ENCODE measurements at places on chromosomes 4 and X.

DNA sequence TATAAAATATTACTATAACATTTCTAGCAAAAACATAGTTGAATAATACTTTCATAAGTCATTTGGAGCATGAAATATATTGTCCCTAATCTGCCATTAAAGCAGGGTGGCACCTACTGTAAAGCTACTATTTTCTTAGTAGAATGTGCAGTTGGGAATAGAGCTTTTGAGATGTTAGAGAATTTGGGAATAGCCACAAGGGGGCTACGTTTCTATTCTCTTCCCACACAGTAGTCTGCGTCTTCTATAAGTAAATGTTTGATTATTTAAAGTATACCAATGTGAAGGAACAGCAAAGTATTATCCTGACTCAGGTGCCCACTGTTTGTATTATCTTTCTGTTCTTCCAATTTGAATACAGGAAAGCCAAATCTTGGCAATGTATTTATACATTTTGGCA lies 323.2 kb upstream of the GIMD1 start:
- no peak overlapping the region for H3K27ac ChIP-seq
- no peak for DNase-seq
- no peaks in the 10 kb centered on the region for H3K36me3 ChIP-seq
- H3K4me3 ChIP-seq: no peak overlapping the region
- H3K4me1 ChIP-seq: no peaks in the 10 kb centered on the region

DNA sequence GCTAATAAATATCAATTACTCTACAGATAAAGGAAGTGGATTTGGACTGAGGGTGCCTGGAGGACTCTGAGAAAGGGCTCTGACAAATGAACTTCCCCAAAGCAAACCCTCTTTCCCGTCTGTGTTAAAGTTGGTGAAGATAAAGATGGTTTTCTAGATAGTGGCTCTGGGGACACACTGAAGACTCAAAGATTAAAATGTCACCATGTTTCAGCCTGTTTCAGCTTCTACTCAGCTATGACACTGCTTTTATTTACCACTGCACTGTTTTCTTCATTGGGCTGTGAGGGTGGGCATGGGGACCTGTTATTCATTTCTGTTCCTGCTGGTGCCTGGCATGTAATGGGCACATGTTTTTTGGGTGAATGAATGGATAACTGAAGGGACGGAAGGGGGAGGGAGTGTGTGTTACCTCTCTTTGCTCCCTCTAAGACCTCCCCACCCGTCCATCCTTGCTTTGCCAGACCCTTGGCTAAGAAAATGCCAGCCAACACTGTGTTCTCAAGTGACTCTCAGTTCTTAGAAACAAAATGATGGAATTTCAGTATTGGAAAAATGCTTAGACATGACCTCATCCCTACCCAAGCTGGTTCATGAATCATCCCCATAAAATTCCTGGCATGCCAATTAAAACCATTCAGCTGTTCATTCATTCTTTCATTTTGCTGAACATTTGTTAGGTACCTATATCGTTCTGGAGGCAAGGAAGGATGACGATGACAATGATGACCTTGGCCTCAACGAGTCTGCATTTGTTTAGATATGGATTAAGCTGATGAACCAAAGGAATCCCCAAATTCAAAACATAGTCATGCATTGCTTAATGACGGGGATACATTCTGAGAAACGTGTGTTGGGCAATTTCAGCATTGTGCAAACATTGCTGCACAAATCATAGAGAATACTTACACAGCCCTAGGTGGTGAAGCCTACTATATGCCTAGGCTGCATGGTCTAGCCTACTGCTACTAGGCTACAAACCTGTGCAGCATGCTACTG lies 13.4 kb upstream of the STK32B start:
- no peaks in the 10 kb centered on the region for H3K27me3 ChIP-seq
- no peak overlapping the region for H3K27ac ChIP-seq
- H3K4me1 ChIP-seq: peaks cover 11% of the 10 kb centered on the region
- no peaks in the 10 kb centered on the region for H3K36me3 ChIP-seq
- H3K4me3 ChIP-seq: no peak overlapping the region

DNA sequence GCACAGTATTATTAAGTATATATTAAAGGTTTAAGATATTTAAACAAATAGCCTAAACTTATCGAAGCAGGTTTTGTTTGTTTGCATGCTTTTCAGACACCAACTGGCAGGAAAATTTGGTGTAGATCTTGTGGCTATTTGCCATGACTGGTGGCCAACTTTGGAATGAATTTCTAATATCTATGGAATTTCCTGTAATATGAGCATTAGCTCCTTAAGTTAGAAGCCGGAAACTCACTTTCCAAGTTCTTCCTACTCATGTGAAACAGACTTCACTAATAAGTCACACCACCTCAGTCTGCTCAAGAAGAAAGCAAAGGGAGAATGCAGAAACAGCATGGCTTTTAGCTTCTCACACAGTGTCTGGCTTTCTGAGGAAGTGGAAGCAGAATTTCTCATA lies 563.9 kb downstream of the GRXCR1 start:
- no peak overlapping the region for H3K27ac ChIP-seq
- no peak for DNase-seq
- H3K36me3 ChIP-seq: no peaks in the 10 kb centered on the region
- no peak overlapping the region for H3K4me3 ChIP-seq
- H3K27me3 ChIP-seq: no peaks in the 10 kb centered on the region
- H3K4me1 ChIP-seq: no peaks in the 10 kb centered on the region

- H3K27ac ChIP-seq: no peak overlapping the region
- no peaks in the 10 kb centered on the region for H3K27me3 ChIP-seq
- no peak overlapping the region for H3K4me3 ChIP-seq
- peaks cover 8% of the 10 kb centered on the region for H3K4me1 ChIP-seq
- H3K36me3 ChIP-seq: no peaks in the 10 kb centered on the region
Observed at GRCh38 chr4:186840771-186841301, 117.2 kb upstream of the FAT1 start.

DNA sequence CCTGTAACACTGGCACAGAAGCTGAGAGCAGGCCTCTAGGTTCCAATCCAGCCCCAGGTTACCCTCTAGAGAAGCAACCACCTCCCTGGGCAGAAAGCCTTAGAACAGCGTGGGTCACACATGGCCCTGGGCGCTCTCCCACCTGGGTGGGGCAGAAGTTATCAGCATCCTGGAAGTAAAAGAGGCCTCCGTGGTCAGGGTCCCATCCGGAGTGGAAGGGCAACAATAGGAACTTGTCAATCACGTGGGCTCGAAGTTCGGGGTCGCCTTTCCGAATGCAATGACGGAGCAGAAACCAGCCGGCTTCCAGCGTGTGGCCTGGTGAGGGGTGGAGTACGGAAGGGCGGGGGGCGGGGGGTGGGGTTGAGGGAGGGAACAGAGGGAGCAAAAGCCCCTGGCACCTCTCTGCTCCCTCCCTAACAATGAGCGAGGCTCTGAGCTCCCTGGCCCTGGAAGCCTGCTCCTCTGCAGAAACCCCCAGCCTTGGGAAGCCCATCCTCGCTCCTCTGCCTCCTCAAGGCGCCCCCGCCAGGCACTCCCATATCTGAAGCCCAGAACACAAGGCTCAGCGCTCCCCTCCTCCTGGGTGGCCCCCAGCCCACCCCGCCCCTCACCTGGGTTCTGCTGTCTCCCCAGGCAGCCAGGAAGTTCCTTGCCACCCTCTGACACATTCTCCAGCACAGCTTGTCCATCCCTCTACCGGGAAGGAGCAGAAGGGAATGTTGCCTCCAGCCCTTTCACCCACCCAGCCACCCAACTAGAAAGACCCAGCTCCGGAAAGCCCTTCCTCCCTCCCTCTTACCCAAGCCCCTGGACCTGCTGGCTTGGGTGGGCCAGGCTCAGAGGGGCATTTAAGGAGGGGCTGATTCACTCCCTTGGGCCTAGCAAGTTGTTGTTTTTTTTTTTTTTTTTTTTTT lies 2.8 kb downstream of the RENBP start:
- H3K4me3 ChIP-seq: no peak overlapping the region
- no peak overlapping the region for H3K27ac ChIP-seq
- no peaks in the 10 kb centered on the region for H3K36me3 ChIP-seq
- H3K4me1 ChIP-seq: no peaks in the 10 kb centered on the region
- H3K27me3 ChIP-seq: no peaks in the 10 kb centered on the region

GRCh38 chr4:182938205-182938645 lies 21.0 kb upstream of the DCTD start:
- H3K4me3 ChIP-seq: no peak overlapping the region
- DNase-seq: peak; percentile 61
- H3K27ac ChIP-seq: no peak overlapping the region
- H3K27me3 ChIP-seq: no peaks in the 10 kb centered on the region

- DNase-seq: no peak
- H3K27ac ChIP-seq: no peak overlapping the region
- H3K36me3 ChIP-seq: no peaks in the 10 kb centered on the region
Observed at GRCh38 chrX:41512394-41512793, 65.3 kb downstream of the NYX start.

DNA sequence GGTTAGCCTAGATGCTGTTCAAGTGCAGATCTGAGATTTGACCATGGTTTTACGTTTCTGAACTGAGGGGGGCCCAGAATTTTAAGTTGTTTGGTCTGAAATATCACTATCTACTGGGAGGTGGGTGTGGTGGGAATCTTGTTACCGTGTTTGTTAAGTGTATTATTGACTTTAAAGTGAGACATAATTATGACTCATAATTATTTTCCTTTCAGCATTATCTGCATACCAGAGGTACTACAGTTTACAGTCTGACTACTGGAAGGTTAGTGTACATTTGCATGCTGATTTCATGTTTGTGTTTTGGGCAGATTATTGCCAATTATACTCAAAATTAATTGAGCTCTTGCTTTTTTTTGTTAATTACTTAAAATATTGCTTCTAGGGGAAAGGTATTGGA lies 101.5 kb downstream of the KDM6A start:
- no peaks in the 10 kb centered on the region for H3K4me1 ChIP-seq
- peaks cover 16% of the 10 kb centered on the region for H3K36me3 ChIP-seq
- no peaks in the 10 kb centered on the region for H3K27me3 ChIP-seq
- DNase-seq: no peak
- H3K27ac ChIP-seq: no peak overlapping the region

- no peaks in the 10 kb centered on the region for H3K27me3 ChIP-seq
- peaks cover 42% of the 10 kb centered on the region for H3K4me1 ChIP-seq
- peak overlapping the region; percentile 79 for H3K4me3 ChIP-seq
- DNase-seq: peak; percentile 59
Observed at GRCh38 chr4:185205697-185206342, 2.0 kb upstream of the CFAP97 start.

DNA sequence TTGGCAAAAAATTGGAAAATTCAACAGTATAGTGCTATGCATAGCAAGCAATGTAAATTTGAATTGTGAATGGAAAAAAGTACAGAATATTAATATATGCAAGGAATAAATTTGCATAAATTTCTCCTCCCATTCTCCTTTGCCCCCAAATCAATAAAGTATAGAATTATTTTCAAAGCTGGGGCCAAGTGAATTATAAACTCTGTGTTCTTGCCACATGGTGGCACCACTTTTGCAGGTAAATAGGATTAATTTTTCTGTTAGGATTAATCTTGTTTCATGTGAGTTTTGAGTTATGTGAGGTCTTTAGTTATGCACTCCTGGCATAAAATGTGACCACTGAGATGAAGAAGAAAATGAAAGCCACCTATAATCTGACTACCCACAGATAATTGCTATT lies 19.9 kb downstream of the COPS4 start:
- no peak overlapping the region for H3K4me3 ChIP-seq
- DNase-seq: peak; percentile 53
- no peaks in the 10 kb centered on the region for H3K27me3 ChIP-seq
- H3K27ac ChIP-seq: no peak overlapping the region
- H3K36me3 ChIP-seq: peaks cover 4% of the 10 kb centered on the region
- no peaks in the 10 kb centered on the region for H3K4me1 ChIP-seq

DNA sequence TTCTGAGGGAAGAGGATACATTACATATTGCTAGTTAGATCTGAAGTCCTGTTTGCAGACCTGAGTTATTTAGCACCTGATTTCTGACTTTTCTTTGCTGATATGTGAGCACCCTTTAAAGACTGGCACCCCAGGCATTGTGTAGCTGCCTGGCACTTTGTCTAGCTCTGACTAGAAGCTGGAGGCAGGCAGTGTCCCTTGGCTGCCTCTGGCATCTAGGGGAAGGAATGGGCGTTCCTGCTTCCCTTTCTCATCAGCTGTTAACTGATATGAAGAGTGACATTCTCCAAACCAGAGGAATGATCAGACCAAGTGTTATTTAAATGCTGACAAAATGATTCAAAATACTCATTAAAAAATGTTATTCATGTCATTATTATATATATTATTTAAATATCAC lies 30.3 kb upstream of the SHISA3 start:
- no peak overlapping the region for H3K4me3 ChIP-seq
- no peak for DNase-seq
- H3K27ac ChIP-seq: no peak overlapping the region
- H3K4me1 ChIP-seq: no peaks in the 10 kb centered on the region

GRCh38 chr4:126242679-126243390 lies 928.1 kb downstream of the FAT4 start:
- no peak for DNase-seq
- no peaks in the 10 kb centered on the region for H3K4me1 ChIP-seq
- no peak overlapping the region for H3K27ac ChIP-seq
- H3K27me3 ChIP-seq: no peaks in the 10 kb centered on the region
- no peaks in the 10 kb centered on the region for H3K36me3 ChIP-seq
- no peak overlapping the region for H3K4me3 ChIP-seq

GRCh38 chr4:155676430-155676825 lies 9.8 kb downstream of the GUCY1A1 start:
- no peaks in the 10 kb centered on the region for H3K36me3 ChIP-seq
- peak; percentile 75 for DNase-seq
- H3K27ac ChIP-seq: peak overlapping the region; percentile 93
- no peaks in the 10 kb centered on the region for H3K27me3 ChIP-seq
